ENCODE measurements at places on chromosomes 13 and 19. TPM values are rescaled to one million over a fixed set of nuclear protein-coding genes. Genes with fewer than 3 reads are reported as not detected.

GRCh38 chr13:114103801-114104654 is 28.4 kb downstream of the RASA3 start:
- no peak for DNase-seq

DNA sequence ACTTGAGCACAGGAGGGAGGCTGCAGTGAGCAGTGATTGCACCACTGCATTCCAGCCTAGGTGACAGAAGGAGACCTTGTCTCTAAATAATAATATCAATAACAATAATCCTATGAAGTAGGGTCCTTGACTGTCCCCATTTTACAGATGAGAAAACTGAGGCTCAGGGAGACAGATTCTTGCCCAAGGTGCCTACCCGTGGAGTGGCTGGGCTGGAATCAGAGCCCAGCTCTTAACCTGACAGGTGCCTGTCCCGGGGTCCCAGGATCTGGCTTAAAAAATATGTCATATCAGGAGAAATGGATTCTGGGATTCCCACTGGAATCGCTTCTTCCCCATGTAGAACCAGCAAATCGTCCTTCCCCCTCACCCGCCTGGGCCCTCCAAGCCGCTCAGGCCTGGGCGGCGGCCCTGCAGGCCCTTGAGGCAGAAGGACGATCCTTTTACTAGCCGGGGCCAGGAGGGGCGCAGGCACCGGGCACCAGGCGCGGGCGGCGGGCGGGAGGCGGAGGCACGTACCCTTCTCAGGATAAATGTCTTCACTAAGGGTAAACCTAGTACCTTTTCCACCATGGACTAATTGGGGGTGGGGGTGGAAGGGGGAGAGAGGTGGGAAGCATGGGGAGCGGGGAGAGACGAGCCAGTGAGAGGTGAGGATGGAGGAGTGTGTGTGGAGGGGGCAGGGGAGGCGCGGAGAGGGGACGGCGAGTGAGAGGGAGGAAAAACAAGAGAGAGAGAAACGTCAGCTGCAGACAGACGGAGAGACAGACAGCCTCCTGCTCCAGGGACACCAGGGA is 60.6 kb downstream of the COLGALT1 start:
- no peak for DNase-seq

- DNase-seq, result peak; percentile 30
These were observed 979 bp downstream of the AKAP8 start for GRCh38 chr19:15378534-15379082.

DNA sequence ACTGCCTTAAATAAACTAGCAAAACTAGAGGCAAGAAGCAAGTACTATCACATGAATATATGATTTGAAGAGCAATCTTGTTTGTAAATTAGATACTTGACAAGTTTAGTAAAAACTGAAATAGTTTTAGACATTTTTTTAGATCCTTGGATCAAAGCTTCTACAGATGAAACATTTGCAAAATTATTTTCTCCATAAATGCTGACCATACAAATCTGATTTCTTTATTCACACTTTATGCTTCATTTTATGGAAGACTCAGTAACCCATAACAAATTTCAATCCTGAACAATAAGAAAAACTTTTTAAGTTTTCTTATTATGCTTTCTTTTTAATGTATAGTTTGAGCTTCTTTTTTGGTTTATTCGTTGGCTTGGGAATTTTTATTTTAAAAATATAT is 750.2 kb upstream of the SLITRK5 start:
- no peak for DNase-seq

DNA sequence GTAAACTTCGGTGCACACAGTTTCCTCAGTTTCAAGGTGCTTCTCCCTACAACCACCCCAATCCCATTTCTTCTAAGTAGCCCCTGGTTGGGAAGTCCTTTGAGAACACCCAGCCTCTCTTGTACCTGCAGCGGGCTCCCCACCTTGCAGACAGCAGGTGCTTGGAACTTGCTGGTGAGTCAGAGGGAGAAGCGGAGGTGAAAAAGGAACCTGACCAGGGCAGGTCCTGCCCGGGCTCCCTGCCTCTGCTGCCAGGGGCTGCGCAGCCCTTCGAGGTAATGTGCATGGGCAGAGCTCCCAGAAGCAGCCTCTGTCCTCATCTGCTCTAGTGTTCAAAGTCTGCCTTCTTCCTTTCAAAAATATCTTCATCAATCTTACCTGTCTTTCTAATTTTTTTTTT is 274.0 kb upstream of the SOX1 start:
- DNase-seq, result no peak

DNA sequence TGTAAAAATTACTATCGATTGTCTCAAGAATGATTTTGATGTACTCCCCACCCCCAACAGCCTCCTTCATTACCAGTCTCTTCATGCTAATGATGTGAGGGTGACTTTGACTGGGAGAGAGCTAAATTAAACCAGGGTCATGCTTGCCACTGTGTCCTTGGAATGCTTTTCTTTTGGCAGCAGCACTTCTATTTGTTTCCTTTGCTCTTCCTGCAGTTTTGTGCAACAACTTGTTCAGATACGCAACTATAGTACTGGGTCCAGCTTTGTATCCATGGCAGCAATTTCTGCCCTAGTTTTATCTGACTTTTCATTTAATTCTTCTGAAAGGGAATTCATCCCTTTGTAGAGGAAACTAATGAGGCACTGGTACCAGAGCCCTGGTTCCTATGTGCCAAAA is 2792.1 kb downstream of the PCDH9 start:
- DNase-seq, result no peak

DNA sequence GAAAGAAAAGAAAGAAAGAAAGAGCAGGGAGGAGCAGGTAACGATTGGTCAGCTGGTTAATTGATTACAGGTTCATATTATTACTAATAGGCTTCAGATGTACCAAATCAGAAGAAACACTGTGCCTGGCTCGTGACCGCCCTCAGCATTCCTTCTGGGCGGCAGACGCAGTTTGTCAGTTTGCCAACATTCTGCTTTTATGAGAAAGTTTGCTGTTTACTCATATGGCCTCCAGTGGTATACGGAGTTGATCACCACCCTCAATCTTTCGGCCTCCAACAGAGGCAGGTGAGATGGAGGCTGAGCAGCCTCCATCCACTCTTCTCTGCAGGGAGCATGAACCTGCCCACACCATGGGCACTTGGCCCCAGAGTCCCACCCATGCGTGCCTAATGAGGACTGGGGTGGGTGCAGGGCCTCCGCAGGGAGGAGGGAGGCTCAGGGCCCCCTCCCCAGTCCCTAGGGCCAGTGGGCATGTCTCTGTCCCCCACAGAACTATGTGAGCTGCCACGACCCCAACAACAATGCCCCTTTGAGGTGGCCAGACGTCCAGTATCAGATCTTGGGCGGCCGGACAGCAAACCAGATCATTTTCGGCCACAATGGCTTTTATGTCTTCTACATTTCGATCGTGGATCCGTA is 8.8 kb downstream of the PRR22 start:
- DNase-seq, result no peak

GRCh38 chr19:16197188-16197621 is 506 bp upstream of the AP1M1 start:
- DNase-seq, result peak; percentile 77

DNA sequence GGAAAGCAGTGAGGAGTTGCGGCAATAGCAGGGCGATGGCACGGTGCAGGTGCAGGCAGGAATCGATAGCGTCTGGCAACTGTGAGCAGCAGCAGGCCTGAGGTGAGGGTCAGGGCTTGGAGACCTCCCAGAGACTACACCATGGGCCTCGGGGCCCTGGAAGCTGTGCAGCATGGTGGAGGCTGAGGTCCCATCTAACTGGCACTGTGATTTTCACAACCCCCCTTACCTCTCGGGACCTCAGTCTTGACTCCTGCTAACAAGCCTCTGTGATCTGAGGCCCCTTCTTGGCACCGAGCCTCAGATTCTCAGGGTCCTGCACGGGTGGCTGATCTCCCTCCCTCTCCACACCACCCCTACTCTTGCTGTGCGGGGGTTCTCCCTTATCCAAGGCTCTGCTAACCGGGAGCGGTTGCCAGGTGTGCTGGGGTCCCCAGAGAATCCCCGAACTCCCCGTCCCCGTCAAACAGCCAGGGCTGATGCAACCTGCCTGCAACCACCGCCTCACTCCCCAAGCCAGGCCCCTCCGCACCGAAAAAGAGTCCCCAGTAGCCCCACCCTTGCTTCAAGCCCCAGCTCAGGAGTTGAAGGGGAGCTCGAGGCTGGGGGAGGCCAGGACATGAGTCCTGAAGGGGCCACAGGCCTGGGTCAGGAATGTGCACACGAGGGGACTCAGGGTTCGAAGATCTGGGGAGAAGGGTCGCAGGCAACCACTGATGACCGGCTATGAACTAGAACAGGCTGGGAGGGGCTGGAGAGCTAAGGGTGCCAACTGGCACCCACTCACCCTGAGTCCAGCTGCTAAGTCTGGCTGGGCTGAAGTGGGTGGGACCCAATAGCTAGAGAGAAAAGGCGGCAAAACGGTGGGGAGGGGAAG is 4.8 kb upstream of the ATF5 start:
- DNase-seq, result no peak

DNA sequence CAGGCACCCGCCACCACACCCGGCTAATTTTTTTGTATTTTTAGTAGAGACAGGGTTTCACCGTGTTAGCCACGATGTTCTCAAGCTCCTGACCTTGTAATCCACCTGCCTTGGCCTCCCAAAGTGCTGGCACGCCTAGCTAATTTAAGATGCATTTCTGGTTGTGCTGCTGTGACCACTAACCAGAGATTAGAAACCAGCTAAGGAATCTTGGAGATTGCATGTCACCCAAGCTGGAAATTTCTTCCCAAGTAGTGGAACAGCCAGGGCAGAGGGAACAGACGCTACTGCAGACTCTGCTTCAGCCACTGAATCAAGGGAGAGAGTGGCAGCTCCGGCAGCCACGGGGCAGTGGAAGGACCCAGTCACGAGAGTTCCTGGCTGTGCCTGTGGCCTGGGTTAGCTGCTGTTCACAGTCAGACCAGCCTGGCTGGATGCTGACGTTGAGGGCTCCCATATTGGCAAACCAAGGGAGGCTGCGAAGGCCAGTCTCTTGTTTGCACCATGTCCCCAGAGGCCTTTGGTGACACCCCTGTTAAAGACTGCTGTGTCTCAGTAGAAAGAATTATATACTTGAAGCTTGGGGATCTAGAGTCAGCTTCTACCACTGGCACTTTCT is 7.9 kb downstream of the TPM4 start:
- DNase-seq, result no peak

Gene ZNF85
- total RNA-seq, result 1.2 TPM

Gene ARL11
- total RNA-seq, result under 0.01 TPM

Gene BSPH1
- not detected for total RNA-seq

Gene SLC8A2
- total RNA-seq, result 1.6 TPM

Measured in renal cortical epithelial cell (primary cell).